Activated T-cell treated with anti-CD3 and anti-CD28 coated beads for 1 hour (primary cell): ENCODE measurements at places on chromosomes 13 and 19.
A peak's percentile ranks its signal among the peaks of the same experiment; 100 is the strongest.

DNA sequence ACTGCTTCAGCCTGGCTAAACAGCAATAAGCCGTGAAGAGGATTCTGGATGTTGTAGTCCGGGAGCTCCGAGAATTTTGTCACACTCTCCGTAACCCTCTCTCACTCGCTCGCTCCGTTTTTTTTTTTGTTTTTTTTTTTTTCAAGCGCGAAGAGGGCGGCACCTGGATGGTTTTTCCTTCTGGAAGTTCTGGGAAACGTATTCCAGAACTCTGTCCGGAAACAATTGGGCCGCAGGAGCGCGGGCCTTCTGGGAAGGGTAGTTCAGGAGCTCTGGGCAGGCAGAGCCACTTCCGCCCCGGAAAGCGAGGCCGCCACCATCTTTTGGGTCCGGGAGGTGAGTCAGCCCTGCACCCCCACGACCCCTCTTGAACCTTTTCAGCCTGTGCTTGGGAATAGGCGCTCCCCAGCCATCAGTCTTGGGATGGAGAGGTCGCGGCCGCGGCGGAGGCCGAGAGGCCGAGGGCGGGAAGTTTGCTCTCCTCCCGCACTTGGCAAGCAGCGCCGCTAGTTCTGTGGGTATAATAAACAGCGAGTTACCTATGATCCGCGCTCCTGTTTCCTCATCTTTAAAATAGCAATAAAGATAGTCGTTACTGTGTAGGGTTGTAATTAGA is at the start of gene ZNF227:
Gene ZNF227, plus strand, starts transcription at position 283 of the 616 bp plus-strand sequence. CDS start 5,261 bp downstream, outside the sequence.
- DNase-seq, result peak; percentile 72

- DNase-seq, result no peak
Measured at GRCh38 chr13:99926014-99926731, 45.4 kb downstream of the ZIC5 start.

DNA sequence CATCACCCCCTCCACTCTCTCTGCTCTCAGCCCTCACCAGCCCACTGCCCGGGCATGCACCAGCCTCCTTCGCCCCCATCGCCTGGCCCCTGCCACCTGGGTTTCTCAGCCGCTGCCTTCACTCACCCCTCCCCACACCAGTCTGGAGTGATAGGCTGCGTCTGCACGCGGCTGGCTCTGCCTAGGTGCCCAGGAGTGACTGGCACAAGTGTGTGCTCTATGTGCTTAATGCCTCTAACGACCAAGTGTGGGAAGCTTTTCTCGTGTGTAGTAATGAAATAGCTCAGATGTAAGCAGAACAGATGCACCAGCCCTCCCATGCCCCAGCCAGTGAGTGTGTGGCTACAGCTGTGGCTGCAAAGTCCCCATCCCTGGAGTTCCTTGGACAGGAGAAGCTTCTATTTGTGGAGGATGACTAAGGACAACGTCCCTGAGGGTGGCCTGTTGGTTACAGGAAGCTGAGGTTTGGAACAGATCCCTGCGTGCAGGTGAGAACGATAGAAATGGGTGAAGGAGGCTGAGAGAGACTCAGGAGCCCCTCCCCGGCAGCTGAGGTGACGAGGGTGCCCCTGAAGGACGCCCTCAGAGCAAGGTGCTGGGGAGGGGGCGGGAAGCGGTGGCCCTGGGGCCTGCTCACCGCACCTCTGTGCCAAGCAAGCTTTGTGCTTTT is 35.6 kb downstream of the ATP11A start:
- DNase-seq, result no peak

- no peak for DNase-seq
Measured at GRCh38 chr19:55452749-55453346, 8.6 kb downstream of the ISOC2 start.

GRCh38 chr13:51707461-51707860 is 96.5 kb downstream of the DHRS12 start:
- no peak for DNase-seq

DNA sequence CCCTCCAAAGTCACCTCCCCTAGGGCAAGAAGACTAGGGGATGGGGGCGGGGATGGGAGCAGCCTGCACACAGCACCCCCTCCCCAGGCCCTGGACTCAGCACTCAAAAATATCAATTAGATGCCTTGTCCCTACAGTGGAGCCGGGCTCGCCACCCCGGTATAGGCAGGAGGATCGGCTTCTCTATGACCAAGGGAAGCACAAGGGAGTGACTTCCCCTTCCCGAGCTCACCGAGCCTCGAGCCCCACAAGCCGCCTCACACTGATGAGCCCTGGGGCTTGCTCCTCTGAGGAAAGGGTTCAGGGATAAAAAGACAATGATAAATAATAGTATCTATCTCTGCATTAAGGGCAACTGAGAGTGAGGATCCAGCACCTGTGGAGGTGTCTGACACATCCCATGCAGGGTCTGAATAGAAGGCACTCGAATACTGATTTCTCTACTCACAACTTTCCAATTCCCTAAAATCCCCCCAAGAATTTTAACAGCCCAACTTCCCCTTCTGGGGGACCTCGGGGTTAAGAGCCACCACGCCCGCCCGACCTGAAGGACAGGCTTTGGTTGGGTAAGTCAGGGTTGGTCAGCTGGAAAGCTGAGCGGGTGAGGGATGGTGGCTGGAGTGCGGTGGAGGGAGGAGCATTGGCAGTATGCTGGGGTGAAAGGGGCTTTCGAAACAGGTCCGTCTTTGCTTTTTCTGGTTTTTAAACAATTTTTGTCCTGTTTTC is 51.3 kb downstream of the STK24 start:
- no peak for DNase-seq

DNA sequence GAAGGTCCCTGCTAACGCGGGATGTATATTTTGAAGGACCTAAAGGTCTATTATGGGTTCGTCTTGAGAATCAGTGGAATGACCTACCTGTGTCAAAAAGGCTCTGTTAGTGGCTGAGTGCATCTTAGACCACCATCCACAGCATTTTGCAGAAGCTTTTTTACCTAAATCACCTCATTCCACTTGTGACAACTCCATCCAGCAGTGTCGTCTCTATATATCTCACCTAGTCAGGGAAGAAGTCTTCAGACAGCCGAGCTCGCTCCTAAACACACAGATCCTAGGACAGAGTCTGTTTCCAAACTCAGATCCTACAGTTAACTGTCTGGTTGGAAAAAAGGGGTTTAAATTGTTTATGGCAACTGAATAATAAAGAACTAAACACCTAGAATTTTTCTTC is 33.7 kb downstream of the COL4A1 start:
- no peak for DNase-seq

DNA sequence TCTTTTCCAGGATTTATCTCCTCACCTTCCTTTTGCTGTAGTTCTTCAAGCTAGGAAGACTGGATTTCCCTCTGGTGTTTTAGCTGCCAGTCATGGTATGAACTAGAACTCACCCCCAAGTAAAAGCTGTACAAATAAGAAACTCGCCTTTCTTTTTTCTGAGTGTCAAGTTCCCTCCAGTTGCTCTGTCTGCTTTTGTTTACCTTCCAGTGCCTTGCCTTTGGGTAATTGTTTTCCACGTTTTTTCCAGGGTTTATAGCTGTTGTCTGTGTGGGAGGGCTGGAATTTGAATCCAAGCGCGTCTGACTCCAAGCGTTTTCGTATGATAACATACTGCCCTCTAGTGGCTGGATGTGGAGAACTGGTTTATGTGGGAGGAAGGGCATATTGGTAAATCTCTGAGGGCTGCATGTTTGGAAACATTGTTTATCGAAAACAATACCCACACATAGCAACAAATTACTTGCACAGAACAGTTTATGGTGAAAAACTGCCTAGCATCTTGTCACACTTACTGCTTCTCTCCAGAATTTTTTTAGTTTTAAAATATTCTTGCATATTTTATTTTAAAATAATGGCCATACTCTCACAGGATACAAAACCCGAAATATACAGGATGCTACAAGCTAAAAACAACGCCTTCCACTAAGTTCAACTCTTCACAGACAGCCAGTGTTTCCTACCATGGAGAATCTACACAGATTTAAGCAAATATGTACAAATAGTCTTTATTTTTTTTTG is 19.2 kb downstream of the RCN3 start:
- DNase-seq, result peak; percentile 45

- no peak for DNase-seq
Measured at GRCh38 chr13:40120781-40121180, 465.3 kb downstream of the COG6 start.

DNA sequence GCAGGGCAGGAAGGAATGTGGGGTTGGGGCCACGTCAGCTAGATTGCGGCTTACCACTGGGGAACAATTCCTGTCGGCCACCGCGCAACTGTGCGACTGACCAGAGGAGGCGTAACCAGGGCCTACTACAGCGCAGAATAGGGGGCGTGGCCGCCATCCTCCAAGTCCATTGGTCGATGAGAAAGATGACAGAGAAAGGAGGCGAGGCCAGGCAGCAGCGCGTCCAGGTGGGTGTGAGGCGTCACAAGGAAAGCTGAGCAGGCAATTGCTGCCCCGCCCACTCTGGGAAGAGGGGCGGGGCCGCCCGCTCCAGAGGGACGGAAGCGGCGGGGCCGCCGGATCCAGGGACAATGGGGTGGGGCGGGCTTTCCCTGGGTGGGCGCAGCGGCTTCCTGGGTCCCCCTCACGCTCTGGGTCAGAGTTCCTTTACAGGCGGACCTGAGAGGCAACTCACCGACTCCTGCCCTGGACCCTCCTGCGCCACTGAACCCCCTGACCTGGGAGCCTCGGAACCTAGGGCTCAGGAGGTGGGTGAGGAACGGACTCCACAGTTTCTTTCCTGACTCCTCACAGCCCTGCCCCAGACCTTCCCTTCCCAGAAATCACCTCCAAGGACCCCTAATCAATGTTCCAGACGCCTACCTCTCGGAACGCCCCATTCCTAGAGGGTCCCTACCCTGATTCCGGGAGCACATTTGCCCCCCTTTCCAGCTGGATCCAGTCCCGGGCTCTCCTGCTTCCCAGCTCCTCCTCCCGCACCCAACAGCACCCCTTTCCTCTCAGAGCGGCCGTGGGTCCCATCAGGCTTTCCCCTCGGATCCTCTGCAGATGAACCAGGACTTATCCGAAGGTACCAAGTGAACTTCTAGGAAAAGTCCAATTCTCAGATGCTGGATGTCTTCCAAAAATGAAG is 101.5 kb upstream of the ZNF492 start:
- DNase-seq, result no peak

DNA sequence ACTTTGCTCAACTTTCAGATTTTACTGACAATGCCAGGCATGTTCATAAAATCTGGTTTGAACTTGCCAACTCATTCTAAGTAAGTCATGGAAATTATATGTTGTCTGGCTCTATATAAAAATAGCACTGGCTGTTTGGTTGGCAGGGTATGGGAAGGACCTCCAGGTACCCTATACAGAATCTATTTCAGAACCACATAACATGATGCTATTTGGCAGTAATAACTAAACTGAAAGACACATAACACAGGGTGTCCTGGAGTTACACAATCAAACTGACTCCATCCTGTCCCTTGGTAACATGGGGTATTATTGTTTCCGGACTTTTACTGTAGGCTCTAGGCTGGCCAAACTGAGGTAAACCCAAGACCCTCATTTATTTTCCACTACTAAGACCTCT is 248.8 kb downstream of the RGCC start:
- no peak for DNase-seq

GRCh38 chr13:113592571-113592970 is 8.0 kb downstream of the TFDP1 start:
- DNase-seq, result no peak

GRCh38 chr19:41720103-41720502 is 11.7 kb downstream of the CEACAM5 start:
- DNase-seq, result no peak

- no peak for DNase-seq
Measured at GRCh38 chr19:47230921-47231214, at the start of gene BBC3. BBC3 (minus strand) TSS chr19:47231199; CDS start chr19:47228431, 2,768 bp downstream.

DNA sequence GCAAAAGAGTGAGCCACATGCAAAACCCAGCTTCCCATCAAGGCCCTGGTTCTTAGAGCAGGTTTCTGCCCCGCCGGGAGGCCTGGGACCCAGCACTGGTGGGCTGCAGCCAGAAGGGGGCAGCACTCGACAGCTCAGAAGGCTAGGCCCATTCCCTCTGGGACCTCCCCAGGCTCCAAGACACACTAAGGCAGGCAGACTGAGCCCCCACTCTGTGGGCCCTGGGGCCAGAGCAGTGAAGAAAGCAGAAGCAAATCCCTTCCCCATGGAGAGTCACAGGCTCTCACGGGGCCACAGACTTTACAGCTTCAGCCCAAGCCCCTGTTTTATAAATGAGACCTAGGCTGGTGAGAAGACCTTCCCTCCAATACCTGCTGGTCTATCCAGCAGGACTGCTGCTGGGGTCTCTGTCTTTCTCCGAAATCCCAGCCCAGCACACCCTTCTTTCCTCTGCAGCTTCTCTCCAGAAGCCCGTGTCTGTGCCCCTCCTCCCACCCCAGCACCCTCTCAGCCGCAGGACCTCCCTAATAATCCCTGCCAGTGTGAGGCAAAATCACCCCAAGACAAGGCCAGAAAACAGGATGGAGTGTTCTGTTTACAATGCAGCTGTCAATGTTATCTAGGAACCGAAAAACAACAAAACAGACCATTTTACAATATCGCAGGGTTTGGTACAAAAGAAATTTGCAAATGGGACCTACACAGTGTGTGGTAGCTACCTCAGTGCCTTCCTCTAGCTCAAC is 109.3 kb downstream of the ABCC4 start:
- peak; percentile 48 for DNase-seq

DNA sequence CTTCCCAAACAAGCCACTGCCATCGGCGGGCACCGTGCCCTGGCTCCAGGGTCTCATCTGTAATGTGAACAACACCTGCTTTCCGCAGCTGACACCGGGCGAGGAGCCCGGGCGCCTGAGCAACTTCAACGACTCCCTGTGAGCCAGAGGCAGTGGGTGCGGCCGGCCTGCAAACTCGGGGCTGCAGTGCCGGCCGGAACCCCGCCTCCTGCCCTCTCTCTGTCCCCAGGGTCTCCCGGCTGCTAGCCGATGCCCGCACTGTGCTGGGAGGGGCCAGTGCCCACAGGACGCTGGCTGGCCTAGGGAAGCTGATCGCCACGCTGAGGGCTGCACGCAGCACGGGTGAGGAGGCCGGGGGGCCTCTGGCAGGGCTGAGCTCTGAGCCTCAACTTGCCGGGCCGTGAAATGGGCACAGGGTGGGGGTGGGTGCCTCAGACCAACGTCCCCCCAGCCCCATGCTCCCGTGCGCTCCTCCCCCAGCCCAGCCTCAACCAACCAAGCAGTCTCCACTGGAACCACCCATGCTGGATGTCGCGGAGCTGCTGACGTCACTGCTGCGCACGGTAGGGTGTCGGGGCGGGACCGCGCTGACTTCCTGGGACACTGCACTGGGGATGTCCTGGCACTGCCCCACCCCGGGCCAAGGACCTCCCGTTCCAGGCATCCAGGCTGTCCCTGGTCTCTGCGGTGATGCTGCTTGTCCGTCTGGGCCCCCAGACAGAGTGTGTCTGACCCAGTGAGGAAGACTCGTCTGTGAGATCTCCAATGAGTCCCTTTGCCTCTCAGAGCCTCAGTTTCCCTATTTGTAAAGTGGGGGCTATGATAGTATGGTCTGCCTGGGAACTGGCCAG is 2.2 kb downstream of the ABCA7 start:
- no peak for DNase-seq

DNA sequence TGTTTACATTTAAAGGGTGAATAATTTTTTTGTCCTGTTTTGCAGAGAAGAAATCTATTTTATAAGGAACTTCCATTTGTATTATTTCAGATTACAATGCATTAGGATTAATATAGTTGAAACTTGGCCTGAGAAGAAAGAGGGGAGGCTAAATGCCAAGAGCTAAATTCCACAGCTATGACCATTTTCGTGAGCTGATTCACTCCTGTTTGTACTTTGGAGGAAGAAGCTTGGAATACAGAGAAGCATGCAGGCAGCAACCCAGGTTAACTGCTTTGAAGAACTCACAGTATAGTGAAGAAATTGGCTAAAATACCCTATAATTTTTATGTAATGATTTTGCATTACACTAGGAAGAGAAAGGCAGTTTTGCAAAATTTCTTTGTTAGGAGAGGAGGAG is 309.4 kb upstream of the KLF12 start:
- no peak for DNase-seq
